ENCODE measurements at places on chromosomes 13 and 19.

GRCh38 chr19:29294343-29294811 is 81.4 kb upstream of the UQCRFS1 start:
- no peak for DNase-seq

DNA sequence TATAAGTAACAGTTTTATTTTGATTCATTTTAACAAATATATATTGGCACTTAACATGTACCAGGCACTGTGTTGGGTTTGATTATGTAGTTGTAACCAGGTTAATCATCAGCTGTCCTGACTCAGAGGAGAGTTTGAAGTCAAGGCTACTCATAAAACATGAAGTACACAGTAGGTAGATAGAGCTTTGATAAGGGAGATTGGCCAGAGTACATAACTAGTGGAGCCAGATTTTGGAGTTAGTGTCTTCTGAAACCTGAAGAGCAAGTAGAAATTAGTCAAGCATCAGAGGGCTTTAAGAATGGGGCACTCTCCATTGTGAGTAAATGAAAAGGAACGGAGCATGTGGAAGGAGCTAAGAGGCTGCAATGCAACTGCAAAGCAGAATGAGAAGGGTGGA is 333.9 kb downstream of the RFC3 start:
- no peak for DNase-seq

- no peak for DNase-seq
Measured at GRCh38 chr13:101520672-101521071, 68.2 kb downstream of the ITGBL1 start.

DNA sequence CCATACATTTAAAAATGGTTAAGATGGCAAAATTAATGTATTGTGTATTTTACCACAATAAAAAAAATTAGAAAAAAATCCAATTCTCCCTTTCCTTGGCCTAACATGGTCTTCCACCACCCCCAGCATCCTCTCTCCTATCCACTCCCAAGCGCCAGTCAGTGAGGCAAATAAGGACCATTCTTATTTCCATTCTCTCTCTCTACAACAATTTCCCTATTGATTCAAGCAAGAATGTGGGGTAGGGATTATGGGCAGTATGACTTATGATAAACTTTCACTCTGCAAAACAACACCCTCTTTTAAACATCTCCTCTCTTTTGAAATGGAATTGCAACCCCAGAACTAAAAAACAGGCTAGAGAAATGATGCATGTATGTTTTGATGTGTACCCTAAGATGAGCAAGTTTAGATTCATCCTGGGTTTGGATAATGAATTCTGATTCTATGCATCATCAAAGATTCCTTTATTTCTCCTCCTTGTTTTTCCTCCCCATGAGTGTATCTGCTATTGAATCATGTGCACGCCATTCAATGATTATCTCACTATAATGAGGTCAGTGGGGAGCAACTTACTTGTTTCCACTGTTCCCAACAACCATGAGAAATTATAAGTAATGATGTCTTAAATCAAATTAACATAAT is 3.5 kb downstream of the STARD13 start:
- no peak for DNase-seq

GRCh38 chr19:33468361-33469170 is 53.0 kb downstream of the PEPD start:
- no peak for DNase-seq

- no peak for DNase-seq
Measured at GRCh38 chr13:114065926-114066774, 66.3 kb downstream of the RASA3 start.

- no peak for DNase-seq
Measured at GRCh38 chr13:90307136-90307535, 1040.4 kb upstream of the MIR17HG start.

GRCh38 chr19:28401739-28402424 is 811.1 kb downstream of the UQCRFS1 start:
- no peak for DNase-seq

- no peak for DNase-seq
Measured at GRCh38 chr13:90118467-90119071, 1228.9 kb upstream of the MIR17HG start.

DNA sequence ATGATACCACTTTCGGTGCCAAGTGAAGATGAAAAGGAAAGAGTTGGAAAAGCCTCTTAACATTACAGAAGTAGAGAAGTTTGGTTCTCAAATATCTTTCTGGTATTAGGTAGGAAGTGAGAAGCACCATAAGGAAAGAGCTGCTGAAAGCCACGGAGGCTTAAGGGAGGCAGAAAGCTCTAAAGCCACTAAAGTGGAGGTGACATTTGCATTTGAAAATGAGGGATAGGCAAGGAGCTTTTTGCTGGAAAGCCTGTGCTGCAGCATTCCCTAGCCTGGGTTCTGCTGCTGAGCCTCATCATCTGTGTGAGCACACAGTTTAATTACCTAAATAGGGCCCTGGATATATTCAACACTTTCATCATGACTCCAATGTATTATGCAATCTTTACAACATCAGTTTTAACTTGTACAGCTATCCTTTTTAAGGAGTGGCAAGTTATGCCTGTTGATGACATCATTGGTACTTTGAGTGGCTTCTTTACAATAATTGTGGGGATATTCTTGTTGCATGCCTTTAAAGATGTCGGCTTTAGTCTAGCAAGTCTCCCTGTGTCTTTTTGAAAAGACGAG is 315.4 kb downstream of the RBM26 start:
- no peak for DNase-seq
